ENCODE measurements at places on chromosomes 4 and X.

- no peak for DNase-seq
Observed at GRCh38 chrX:15524417-15524816, 23.8 kb downstream of the BMX start.

GRCh38 chr4:88897180-88897579 lies 159.8 kb downstream of the FAM13A start:
- DNase-seq = no peak

- no peak for DNase-seq
Observed at GRCh38 chrX:43003204-43003565, 225.2 kb upstream of the PPP1R2C start.

DNA sequence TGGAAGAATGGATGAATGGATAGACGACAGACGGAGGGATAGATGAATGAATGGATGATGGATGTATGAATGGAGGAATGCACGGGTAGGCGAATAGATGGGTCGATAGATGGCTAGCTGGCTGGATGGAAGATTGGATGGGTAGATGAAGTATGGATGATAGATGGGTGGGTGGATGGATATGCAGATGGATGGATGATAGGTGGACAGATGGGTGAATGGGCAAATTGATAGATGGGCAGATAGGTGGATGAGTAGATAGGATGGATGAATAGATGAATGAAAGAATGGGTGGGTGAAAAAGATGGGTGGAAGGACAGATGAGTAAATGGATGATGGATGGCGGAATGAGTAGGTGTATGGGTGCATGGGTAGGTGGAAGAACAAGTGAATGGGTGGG lies 57.3 kb downstream of the EVC2 start:
- DNase-seq = no peak

DNA sequence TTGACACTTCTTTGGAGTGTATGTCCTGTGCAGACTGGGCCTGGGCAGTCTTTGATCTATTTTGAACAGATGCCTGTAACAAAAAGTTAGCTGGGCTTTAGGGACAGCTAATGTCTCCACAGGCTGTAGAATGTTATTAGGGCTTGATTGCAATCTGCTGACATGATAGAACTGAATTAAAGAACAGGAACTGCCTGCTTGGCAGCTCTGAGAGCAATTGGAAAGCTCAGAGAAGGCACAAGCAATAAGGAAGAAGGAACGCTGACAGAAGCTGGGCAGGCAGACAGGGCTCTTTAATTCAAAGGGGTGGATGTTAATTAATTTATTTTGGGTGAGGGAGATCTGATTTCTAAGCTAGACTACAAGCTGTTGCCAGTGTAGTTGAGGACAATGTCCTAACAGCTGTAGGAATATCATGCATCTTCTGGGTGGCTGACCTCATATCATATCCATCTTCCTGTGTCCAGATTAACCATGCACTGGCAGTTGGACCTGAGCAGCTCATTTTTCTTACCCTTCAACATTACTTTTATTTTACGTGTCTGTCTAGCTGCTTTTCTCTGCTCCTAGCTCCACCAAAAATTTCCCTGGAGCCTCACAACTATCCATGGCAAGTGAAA lies 20.7 kb upstream of the GRXCR1 start:
- no peak for DNase-seq

DNA sequence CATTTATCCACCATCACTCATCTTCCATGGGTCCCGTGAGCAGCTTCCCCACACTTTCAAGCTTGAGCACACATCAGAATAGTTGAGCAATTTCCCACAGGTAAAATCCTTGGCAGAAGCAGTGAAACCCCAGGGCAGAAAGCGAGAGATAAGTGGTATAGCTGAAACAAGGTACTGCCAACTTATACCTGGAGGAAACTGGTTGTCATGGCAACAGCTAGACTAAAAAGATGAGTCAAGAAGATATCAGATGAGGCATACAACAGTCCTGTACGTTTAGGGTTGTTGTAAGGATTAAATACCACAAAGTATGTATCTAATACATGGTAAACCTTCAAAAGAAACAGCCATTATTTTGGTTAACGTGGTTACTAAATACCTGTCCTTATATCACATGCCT lies 66.9 kb upstream of the PHOX2B start:
- no peak for DNase-seq

DNA sequence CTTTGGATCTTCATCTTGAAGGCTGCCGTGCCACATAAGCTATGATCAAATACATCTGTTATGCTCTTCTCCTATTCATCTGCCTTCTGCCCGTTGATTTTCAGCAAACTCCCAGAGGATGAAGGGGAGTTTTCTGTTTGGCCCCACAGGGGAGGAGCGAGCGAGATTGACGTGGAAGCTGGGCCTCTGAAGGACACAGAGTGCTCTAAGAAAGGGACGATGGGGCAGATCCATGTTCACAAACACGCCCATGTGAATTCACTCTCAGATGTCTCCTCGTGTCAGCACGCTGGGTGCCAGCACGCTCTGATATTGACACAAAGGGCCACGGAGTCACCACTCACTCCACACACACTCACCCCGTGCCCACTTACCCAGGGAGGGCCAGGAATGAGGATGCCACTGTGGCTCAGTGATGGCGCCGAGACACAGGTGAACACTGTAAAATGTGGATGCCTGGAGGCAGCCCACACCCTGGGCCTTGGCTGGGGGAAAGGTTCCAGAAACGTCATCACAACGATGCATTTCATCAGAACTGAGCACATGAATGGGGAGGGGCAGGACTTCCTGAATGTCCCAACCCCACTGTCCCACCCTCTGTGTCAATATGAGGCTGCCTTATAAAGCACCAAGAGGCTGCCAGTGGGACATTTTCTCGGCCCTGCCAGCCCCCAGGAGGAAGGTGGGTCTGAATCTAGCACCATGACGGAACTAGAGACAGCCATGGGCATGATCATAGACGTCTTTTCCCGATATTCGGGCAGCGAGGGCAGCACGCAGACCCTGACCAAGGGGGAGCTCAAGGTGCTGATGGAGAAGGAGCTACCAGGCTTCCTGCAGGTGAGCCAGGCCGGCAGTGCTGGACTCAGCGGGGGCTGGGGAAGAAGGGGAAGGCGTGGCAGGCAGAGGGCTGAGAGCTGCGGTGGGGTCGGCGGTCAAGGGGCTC lies at the start of gene S100P:
S100P (plus strand) TSS at position 648 of the 946 bp plus-strand sequence; CDS start at position 703, 55 bp downstream.
- DNase-seq = no peak

GRCh38 chr4:121007660-121008059 lies 64.7 kb downstream of the NDNF start:
- no peak for DNase-seq

GRCh38 chr4:148367756-148368155 lies 74.5 kb downstream of the NR3C2 start:
- no peak for DNase-seq

DNA sequence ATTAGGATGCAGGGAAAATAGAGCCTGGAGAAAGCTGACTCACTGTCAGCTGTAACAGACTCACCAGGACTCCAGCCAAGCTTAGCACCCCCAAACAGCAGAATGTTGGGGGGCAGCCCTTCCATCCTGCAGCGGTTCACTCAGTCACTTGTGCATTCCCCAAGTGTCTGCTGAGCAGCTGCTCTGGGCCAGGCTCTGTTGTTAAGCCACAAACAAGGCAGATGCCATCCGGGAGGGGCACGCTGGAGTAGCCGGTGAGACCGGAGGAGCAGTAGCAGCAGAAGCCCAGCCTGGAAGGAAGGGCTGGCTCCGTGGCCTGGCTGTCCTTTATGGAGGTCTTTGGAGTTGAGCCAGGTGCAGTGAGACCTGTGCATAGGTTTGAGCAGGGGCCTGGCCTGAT lies 22.0 kb downstream of the CCNQ start:
- no peak for DNase-seq

DNA sequence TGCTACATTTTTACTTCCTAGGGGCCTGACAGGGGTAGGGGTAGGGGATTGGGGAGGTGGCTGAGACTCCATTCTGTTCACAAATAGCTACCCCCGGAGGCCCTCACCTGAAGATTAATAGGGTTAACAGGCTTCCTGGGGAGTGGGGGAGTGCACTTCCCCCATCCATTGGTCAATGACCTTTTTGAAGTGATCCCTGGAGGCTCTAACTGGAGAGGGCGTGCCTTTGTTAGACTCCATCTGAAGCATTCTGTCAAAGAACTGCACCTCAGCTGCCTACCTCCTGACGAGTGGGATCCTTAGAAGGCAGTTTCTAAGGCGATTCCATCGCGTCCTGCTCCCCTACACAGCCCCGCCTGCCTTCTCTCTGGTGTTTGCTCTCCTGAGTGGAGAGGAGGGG lies 10.0 kb upstream of the MTM1 start:
- DNase-seq = no peak

GRCh38 chr4:66852843-66853242 lies 692.5 kb downstream of the CENPC start:
- no peak for DNase-seq

- DNase-seq = no peak
Observed at GRCh38 chr4:4838051-4838935, 21.2 kb upstream of the MSX1 start.

GRCh38 chr4:83083925-83084475 lies 30.5 kb downstream of the PLAC8 start:
- no peak for DNase-seq

- no peak for DNase-seq
Observed at GRCh38 chrX:19629541-19629940, 114.2 kb upstream of the MAP3K15 start.

- peak; percentile 52 for DNase-seq
Observed at GRCh38 chr4:52868133-52868532, 6.0 kb downstream of the RASL11B start.

- DNase-seq = no peak
Observed at GRCh38 chr4:58776627-58777026, 1666.4 kb upstream of the IGFBP7 start.

DNA sequence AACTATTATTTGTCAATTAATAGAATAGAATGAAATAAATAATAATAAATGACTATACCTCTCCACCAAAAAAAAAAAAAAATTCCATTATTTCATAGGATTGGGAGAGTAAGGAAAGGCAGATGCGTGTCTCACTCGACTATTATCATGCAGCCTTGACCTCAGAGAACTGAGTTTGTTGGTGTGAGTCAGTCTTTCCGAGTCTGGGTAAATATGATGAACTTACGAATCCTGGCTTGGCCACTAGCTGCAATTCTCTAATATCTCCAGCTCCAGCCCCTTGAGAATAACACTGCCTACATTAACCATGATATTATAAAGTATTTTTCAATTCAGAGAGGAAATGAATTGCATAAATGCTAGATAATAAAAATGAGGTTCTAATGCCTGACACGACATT lies 46.6 kb upstream of the DHX15 start:
- DNase-seq = no peak
